ENCODE measurements at places on chromosomes 6 and 20.
A peak's percentile ranks its signal among the peaks of the same experiment; 100 is the strongest.

DNA sequence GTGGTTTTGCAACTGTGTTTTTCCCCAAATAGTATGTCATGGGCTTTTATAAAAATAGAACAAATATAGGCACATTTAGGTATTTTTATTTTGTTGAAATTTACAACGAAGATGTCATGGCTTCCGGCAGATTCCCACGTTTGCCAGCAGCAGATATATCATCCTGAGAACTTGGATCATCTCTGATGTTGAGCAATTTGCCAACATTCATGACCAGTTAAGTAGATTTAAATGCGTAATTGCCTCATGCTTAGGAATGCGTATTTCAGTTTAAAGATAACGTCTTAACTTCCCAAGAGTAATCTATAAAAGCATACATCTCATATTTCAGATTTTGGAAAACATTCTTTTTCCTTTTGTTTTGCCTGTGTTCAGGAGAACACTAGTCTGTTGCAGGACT lies 457.8 kb downstream of the QKI start:
- DNase-seq, result no peak

DNA sequence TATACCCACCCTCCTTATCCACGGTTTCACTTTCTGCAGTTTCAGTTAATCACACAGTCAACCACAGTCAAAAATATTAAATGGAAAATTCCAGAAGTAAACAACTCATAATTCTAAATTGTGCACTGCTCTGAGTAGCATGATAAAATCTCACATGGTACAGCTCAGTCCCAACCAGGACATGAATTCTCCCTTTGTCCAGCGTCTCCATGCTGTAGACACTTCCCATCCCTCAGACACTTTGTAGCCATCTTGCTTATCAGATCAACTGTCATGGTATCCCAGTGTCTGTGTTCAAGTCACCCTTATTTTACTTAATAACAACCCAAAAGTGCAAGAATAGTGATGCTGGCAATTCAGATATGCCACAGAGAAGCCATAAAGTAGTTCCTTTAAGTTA lies 94.7 kb downstream of the PDE10A start:
- DNase-seq, result no peak

- DNase-seq, result no peak
Measured at GRCh38 chr6:79377047-79377446, 142.6 kb upstream of the HMGN3 start.

DNA sequence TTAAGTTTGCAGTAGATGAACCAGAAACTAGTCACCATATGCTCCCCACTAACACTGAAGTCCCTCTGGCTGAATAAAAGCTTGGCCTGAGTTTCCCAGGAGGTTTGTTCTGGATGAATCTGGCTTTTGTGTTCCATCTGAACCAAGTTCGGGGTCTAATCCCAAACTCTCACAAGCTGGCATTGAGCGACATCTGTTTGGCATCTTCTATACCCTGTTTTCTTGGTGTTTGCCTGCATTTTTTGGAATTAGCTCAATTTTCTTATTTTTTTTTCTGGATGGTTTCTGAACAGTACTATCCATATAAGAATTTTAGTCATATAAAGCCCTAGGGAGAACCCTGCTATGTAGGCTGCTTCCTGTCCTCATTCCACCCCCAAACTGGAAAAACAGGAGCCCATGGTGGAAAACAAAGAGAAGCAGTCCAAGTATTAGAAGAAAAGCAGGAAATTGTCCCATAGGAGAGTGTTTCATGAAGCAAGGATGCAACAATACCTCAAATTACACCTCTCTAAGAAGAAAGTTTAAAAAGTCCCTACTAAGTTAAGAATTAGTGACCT lies 737.1 kb downstream of the DHX35 start:
- DNase-seq, result no peak

DNA sequence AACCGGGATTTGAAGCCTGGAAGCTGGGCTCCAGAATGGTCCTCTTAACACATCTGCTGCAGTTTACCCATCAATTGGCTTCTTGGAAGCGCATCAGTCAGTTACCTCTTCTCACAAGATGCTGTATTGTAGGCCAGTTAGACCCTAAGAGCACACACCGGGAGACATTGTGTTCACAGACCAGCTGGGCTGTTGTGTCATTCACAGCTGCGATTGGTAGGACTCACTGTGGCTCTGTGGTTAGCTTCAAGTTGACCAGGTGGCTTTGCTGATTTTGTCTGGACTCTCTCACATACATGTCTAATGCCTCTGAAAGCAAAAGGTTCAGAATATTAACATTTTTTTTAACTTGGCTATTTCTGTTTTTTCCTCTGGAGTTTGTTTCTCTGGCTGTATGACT lies 64.8 kb downstream of the SNX9 start:
- DNase-seq, result no peak

- DNase-seq, result peak; percentile 64
Measured at GRCh38 chr6:85482905-85483700, 33.2 kb downstream of the NT5E start.

DNA sequence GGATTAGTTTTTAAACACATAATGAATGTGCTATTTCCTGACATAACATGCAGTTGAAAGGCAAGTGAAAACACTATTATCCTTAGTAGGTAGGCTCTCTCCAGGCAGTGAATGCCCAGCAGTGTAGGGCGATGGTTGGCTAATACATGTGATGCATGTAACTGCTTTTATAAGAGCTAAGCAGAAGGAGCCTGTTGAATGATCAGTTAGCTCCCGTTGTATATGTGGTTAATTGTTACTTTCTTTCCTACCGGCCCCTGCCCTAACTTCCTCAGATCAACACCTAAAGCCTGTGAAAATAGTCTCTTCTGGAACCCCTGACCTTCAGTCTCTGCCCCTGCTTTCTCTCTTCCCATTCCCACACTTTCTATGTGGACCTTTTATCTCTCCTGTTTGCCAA lies 10.5 kb downstream of the SOX4 start:
- DNase-seq, result no peak

DNA sequence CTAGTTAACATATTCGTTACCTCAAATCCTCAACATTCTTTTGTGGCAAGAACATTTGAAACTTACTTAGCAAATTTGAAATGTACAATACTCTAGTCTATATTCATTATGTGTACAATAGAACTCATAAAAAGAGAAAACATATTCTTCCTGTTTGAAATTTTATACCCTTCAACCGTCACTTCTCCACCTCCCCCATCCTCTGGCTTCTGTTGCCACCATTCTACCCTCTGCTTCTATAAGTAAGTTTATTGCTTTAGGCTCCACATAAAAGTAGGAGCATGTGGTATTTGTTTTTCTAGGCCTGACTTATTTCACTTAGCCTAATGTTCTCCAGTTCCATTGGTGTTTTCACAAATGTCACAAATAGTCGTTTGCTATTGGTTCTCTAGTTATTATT lies 205.3 kb downstream of the TENT5A start:
- DNase-seq, result no peak

DNA sequence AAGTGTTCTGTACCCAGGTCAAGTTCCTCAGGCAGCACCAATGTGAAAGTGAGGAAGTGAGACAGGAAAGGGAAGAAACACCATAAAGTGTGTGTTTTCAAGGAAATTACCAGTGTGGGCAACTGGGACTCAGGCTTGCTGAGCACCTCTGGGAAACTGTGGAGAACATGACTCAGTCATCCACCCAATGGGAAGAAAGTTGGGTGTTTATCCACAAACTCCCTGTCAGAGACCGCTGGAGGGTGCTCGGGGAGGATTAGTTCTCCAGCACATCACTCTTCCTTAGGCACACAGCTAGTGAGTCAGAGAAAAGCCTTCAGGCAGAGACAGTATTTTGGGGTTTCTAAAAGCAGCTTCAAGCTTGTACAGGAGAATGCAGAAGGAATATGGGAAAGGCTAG lies 93.6 kb downstream of the PCSK2 start:
- no peak for DNase-seq

GRCh38 chr6:107493158-107494057 lies 3.5 kb downstream of the SOBP start:
- DNase-seq, result no peak

- DNase-seq, result no peak
Measured at GRCh38 chr6:101110814-101111213, 229.7 kb upstream of the ASCC3 start.

DNA sequence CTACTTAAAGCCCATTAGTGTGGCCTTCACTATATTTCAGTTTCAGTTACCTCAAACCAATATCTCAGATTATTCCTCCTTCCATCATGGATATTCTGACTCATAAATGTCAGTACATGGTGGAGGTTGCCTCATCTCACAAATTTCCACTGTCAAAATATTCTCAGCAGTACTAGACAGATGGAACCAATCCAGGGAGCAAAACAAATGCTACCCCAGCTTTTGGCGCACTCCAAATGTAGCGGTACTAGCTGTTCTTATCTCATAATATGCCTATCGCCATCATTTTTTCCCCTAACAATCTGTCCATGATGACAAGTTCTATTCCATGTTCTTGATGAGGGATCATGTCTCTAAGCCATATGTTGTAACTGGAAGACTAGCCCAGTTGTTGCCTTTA lies 1026.1 kb downstream of the KIF16B start:
- DNase-seq, result no peak

DNA sequence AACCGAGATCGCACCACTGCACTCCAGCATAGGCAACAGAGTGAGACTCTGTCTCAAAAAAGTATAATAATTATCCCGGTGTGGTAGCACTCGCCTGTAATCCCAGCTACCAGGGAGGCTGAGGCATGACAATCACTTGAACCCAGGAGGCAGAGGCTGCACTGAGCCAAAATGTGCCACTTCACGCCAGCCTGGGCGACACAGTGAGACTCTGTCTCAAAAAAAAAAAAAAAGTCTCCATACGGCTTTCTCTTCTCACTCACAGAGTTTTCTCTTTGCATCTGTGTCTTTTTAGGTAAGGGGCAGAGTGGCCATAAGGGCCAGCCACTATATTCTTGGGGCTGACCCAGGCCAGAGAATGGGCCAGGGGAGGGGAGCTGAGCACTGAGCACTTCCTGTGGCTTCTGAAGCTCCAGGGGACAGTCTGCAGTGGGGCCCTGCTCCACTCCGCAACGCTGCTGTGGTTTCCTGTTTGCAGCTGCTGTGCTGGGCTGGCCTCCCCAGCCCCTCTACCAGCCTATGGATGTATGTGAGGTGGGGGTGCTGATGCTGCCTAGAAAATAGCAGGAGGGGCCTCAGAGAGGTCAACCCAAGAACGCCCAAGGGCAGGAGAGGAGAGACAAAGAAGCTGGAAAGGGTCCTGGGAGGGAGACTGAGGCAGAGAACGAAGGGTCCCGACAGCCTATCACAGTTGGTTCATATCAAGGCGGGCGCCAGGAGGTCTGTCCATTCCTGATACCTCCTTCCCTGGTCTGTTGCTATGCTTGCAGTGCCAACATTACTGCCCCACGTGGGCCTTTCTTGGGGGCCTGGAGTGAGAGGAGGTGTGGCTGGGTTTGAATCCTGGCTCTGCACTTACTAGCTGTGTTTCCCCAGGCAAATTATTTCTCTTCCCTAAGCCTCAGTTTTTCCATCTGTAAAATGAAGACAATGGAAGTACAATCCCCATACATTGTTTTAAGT lies 16.0 kb downstream of the SLA2 start:
- DNase-seq, result peak; percentile 16

DNA sequence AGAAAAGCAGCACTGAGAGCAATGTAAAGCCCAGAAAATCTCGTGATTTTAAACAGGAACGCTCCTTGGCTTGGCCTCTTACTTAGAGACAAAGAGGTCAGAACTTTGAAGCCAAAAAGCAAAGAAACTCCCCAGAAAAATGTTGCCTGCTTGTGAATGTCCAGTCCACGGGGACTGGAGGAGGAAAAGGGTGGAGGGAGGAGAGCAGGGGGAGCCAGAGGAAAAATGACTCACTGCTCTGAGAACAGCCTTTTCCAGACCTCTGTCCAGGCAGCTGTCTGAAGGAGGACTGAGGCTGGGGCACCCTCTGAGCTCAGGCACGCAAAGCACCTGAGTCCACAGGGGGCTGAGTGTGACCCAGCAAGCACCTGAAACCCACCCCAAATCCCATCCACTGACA lies 64.7 kb downstream of the TRAM2 start:
- no peak for DNase-seq

GRCh38 chr6:128855581-128856085 lies 27.3 kb upstream of the LAMA2 start:
- DNase-seq, result no peak

GRCh38 chr6:160348223-160349019 lies at the start of gene SLC22A3:
Gene SLC22A3, plus strand, starts transcription at chr6:160348378. Its CDS starts 42 bp downstream, at chr6:160348420.
- no peak for DNase-seq

- DNase-seq, result no peak
Measured at GRCh38 chr20:41143354-41143753, 6.0 kb downstream of the PLCG1 start.

DNA sequence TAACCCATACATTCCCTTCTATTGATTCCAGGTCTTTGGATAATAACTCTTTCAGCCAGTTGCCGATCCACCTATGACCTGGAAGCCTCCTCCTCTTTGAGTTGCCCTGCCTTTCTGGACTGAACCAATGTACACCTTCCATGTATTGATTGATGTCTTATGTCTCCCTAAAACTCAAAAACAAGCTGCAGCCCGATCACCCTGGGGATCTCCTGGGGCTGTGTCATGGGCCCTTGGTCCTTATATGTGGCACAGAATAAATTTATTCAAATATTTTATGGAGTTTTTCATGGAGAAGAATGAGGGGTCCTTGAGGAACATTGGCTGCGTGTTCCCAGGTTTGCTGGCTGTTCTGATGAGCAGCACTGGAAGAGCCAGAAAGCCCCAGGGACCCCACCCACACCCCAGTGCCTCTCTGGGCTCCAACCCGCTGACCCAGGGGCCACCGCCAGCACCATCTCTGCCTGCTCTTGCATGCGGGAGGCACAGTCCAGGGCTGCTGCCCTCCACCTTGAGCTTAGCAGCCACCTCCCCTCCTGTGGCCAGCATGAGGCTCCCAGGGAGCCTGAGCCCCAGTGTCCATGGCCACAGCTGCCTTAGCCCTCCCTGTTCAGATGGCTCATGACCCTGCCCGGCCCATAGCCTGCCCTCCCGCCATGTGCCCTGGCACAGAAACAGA lies 36.5 kb upstream of the CST7 start:
- DNase-seq, result no peak

DNA sequence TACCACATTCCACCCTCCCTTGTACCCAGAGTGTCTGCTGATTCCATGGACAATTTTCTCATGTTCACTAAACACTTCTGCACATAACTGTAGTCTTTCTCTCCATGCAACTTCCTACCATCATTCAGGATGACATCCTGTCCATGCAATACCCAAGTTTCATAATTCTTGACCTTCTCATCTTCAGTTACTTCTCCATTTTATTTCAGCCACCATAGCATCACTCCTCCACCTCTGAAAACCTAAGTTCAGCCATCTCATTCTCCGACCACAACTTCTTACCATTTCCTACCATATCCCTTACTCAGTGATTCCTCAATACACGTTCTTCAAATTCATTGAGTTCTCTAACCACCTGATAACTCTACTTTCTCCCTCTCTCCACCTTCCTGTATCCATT lies 216.5 kb upstream of the TENT5A start:
- DNase-seq, result no peak
